ENCODE measurements at places on chromosomes 7 and 10. TPM values are rescaled to one million over a fixed set of nuclear protein-coding genes. Genes with fewer than 3 reads are reported as not detected.
A peak's percentile ranks its signal among the peaks of the same experiment; 100 is the strongest.

DNA sequence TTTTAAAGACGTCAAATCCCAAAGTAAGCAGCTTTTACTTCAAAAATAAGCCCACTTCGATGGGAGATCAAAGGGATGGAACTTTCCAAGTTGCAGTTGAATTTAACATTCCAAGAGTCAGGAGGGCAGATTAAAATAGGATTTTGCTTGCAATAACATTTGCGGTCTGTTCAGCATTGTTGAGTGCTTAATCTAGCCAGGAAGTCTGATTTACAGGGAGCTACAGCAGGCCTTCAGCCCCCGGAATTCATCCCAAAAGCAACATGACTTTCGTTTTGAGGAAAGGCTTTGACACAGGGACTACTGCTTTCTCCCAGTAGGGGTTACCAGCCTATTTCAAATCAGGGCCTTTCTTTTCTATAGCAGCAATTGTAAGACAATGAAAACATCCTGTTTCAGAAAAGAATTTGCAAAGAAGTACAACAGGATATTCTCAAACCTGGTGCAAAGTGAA is 279.6 kb upstream of the PITRM1 start:
- peak; percentile 56 for DNase-seq

DNA sequence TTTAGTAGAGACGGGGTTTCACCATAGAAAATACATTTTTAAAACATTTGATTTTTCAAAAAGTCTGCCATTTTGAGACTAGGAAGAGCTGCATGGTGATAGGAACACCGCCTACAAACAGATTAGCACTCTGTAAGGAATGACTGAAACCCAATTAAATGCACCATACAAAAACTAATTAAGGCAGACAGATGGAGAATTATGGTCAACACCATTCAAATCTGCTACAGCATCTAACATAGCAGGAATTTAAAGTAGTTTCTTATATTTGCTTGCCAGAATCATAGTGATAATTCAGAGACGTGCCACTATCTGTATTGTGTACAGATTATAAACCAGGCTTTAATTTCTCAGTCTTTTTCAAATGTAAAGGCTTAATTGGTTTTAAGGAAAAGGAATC is 68.2 kb downstream of the ENO4 start:
- no peak for DNase-seq

The ZNF25 gene
- 18.6 TPM for total RNA-seq

GRCh38 chr7:53094827-53095226 is 59.4 kb downstream of the POM121L12 start:
- DNase-seq = no peak

- DNase-seq = no peak
These were observed 7.8 kb downstream of the FBXW4 start for GRCh38 chr10:101687071-101687658.

The SAP25 gene
- not detected for total RNA-seq

DNA sequence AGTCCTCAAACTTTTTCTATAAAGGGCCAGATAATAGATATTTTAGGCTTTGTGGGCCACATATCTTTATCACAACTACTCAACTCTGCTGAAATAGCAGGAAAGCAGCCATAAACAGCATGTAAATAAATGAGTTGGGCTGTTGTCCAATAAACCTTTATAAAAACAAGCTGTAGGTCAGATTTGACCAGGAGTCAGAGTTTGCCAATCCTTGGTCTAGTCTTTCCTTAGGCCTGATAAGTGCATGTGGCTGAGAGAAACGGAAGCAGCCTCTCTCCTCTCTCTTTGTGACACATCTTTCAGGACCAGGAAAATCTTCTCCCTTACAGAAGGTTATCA is 724.5 kb downstream of the GRID1 start:
- DNase-seq = no peak

DNA sequence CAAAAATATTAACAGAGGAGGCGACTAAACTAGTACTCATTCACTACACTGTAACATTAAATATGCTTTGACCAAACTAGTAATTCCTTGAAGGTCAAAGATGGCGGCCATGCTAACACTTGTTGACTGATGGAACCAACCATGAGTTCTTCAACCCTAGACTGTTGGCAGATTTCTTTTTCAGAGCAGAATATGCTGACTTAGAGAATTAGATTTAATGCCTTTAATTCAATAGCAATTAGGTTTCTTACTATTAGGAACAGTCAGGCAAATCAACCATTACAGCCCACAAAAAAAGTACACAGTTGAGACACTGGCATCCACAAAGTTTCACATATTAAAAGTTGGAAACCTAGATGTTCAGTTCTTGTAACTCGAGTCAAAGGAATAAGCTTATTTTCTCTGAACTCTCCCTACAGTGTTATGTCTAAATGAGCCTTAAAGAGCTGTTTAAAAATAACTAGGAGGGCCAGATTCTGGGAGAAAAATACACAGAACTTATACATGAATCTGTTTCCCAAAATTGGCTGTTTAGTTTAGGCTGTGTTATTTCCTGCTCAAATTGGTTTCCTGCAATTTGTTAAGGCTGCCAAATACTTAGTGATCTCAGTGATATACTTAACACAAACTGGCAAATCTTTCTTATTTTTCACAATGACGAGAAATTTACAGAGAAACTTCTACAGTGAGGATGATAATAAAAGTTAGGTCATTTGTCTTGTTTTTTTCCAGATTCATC is 17.6 kb downstream of the CHCHD3 start:
- DNase-seq = no peak

GRCh38 chr7:16345979-16346958 is 75.1 kb downstream of the CRPPA start:
- no peak for DNase-seq

The PTEN gene
- total RNA-seq = 169 TPM

GRCh38 chr7:92831716-92832533 is 4.4 kb downstream of the CDK6 start:
- peak; percentile 90 for DNase-seq

The JMJD1C gene
- total RNA-seq = 92.6 TPM

- no peak for DNase-seq
These were observed 77.0 kb downstream of the ADCYAP1R1 start for GRCh38 chr7:31129067-31129466.

The CEP41 gene
- 9.8 TPM for total RNA-seq

The RSPH10B gene
- total RNA-seq = under 0.01 TPM

DNA sequence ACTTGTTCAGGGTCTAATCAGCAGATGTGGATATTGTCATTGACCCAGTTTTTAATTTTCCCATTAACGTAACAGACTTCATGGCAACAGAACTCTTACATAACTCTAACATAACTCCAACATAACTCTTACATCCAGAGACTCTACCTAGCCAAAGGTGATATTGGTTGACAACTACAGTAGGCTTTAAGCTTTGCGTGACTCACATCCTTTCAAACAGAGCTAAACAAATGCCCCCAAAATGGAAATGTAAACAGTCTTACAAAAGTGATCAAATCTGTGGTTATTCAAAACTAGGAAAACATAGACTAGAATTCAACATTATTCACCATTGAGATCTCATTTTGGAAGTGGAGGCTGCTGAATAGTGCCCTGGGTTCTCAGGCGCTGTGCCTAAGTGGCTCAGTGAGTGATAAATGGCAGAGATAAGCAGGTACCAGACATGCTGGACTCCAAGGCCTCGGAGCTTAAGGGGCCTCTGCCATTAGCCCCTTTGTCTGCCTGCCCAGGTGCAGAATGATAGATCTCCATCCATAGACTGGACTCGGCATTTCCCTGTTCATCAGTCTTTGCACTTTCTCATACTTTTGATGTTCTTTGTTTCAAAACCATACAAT is 34.3 kb upstream of the BTBD16 start:
- no peak for DNase-seq

DNA sequence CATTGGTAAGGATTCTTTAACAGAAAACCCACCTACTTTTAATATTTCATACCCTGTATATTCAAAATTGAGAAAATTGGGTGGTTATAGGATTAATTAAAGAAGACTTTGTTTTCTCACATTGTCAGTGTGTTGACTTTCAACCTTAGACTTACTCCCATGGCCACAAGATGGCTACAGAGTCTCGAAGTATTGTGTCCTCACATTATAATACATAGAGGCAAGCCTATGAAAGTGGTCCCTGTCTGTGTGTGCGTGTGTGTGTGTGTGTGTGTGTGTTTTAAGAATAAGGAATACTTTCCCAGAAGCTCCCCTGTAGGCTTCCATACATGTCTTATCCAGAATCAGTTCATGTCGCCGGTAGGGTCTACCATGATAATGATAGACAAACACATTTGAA is 180.0 kb downstream of the PHF14 start:
- no peak for DNase-seq

DNA sequence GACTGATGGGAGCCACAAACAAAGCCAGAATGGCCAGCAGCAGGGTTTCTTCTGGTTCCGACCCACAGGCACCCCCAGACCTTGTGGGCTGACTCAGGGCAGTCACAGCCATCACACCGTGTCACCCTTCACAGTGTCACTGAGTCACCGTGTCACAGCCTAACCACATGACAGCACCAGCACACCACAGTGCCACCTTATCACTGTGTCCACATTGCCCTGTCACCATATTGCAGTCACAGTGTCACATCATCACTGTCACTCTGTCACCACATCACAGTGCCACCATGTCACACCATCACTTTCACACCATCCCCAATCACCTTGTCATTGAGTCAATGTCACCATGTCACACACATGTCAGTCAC is 77.0 kb downstream of the OAT start:
- no peak for DNase-seq

The PTF1A gene
- not detected for total RNA-seq

GRCh38 chr10:88526501-88527105 is 56.5 kb downstream of the RNLS start:
- DNase-seq = no peak

The CLEC2L gene
- not detected for total RNA-seq

DNA sequence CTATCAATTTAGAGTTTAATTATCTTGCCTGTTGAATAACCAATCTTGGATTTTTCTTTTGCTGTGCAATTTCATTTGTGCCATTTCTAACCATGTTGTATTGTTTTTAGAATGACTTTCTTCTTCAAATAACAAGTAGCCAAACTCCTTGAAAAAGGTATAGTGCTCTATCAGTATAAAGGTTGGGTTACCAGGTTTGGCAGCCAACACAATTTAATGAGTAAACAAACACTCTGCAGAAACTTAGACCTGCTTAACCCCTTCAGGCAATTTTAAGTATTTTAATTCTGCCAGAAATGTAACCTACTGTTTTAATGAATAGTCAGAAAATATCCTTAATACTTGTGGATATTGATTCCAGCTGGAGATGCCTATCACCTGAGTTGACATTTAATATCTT is 299.8 kb downstream of the ARL4A start:
- no peak for DNase-seq

GRCh38 chr7:50421043-50421442 is 29.1 kb downstream of the FIGNL1 start:
- no peak for DNase-seq

The HDAC9 gene
- total RNA-seq = 21.7 TPM

DNA sequence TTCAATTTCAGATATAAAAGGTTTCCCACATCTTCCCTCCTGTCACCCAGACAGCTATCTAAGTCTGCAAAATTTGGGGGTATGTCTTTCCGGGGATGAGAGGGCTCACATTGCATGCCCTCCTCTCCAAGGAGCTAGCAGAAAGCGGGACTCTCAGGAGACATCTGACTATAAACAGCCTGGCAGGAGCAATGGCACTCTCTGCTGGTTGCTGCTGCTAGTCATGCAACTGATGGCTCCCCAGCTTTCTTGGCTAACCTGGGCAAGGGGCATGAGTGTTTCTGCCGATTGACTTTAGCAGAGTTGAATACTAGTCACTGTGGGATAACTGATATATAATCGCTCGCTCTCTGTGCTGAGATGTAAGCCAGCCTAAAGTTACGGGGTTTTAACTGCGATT is 12.0 kb downstream of the TBX20 start:
- DNase-seq = no peak

DNA sequence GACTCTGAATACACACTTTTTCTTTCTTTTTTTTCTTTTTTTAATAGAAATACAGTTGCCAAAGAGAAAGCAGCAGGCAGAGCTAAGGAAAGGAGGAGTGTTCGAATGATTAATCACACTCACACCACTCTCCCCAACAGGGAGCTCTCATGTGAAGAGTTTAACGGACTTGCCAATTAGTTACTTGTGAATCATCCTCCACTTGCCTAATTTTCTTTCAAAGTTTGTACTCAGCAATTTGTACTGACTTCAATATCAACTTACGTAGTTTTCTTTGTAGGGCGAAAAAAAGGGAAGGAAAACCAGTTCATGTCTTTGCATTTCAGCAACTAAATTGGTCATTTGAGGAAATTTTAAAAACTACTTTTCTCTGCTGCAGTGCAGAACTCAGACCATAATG is 109.2 kb downstream of the PIP4K2A start:
- DNase-seq = peak; percentile 48

- no peak for DNase-seq
These were observed 171.3 kb downstream of the MLLT10 start for GRCh38 chr10:21705142-21705827.

DNA sequence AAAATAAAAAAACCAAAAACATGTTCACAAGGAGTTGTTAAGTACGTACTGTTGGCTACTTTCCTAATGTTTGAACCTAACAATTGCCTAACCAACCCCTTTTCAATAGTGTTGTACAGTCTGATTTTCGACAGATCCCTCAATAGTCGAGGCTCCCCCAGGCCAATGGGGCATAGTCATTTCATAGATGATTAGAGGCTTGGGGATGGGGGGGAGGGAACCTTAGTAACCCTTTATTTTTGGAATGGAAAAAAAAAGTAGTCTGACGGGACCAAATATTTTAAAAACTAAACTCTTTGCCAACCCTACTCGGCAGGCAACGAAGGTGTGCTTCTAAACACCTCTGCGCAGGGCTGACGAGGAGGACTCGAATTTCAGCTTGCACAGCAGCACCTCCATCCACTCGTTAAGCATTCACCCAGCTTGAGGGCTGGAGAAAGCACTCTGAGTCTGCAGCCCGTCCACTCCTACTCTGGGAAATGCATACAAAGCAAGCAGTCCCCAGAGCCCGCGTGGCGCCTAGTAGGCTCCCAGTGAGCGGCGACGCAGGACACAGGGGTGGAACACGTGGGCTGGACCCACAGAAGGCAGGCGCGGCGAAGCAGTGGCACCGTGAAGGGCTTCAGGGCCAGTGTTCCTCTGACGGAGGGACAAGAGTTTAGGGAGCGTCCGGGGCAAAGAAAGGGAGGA is 899 bp downstream of the PUS7 start:
- DNase-seq = peak; percentile 91

DNA sequence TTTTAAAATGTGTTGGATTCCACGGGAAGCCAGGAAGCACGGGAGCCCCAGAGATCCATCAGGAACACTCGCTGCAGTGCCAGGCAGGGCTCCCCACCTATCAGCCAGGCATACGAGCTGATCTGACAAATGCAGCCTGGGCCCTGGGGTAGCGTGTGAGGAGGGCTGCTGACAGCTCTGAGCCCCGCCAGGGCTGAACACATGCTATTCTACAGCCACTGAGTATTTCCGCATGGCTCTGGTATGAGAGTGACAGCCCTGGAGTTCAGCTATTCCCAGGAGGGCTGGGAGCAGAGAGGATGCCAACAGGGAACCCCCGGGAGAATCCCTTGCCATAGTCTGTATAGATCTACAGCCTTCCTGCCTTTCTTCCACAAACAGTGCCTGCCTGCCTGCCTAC is 237.3 kb upstream of the ZMIZ1 start:
- no peak for DNase-seq

The PAPOLB gene
- under 0.01 TPM for total RNA-seq
